GM20000 (cell line): ENCODE measurements at places on chromosomes 6 and 20.

DNA sequence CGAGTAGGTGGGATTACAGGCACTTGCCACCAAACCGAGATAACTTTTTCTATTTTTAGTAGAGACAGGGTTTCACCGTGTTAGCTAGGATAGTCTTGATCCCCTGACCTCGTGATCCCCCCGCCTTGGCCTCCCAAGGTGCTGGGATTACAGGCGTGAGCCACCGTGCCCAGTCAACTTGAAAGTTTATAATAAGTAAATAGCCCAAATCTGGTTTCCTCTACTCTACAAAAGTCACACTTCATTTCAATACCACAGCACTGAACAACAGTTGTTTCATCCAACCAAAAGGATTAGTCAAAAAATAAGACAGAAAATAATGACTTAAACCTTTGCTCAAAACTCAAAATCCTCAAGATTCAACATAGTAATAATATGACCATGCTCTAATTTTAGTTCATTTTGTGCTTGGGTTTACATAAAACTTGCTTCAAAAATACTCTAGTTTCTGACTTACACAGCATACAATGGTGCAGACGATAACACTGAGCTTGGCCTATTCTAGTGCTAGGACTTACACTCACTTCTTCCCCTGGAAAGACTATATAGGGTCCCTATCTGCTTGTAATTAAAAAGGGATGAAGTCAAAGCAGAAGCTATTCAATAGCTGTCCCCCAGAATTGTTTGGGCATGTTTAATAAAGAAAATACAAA is 56.7 kb downstream of the NT5E start:
- no peak for DNase-seq

DNA sequence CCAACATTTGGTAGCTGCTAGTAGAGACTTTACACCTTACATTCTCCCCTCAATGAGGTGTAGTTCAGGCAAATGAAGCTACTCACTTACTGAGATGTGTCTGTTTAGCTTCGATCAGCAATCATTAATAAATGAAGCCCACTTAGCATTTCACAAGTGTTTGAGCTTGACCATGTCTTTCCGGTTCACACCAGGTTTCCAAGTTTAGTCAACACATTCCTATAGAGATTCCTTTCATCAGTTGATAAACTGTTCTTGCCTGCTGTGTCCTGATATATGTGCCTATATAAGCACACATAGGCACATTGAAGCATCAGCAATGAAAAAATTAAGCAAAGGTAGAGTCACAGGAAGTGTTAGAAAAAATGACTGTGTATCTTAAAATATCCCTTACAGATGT is 150.0 kb downstream of the BTBD3 start:
- no peak for DNase-seq

DNA sequence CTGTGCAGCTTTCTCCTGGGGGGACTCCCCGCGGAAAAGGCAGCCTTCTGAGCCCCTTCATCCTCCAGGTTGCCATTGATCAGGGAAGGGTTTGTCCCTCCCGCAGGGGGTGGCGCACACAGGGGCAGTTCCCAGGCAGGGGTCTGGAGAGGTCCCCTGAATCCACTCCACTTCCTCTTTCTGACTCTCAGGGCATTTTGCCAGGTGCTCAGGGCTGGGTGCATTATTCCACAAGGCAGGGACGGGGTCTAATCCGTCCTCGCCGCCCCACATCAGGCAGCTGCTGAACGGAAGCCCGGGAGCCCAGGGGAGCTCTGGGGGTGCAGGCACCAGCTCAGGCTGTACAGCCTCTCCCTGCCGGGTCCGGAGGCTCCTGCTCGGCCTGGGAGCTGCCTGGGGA is 180.9 kb downstream of the TTLL2 start:
- DNase-seq, result no peak

- no peak for DNase-seq
Observed at GRCh38 chr20:50913690-50914375, 17.4 kb downstream of the ADNP start.

GRCh38 chr6:126535138-126535537 is 195.2 kb downstream of the CENPW start:
- DNase-seq, result no peak

GRCh38 chr6:113306552-113307145 is 550.5 kb upstream of the MARCKS start:
- peak; percentile 38 for DNase-seq

DNA sequence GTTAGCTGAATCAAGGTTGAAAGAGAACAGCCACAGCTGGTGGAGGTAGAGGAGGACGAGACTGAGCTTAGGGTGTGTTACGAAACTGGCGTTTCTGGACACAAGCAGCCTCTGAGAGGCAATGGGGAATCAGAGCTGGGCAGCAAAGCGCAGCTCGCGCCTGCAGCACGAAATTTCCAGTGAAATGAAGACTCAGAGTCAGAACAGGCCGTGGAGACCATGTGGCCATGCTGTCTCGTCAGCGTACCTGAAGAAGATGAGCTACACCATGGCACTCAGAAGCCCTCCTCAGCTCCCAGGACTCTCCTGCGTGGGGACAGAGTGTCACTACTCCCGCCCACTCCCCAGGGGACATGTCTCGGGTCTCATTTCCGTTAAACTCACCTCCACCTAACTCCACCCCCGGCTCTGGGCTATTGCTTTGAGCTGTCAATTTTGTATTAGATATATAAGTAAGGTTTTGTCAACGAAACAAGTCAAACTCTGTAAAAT is 256.9 kb downstream of the ERMARD start:
- DNase-seq, result no peak

- DNase-seq, result no peak
Observed at GRCh38 chr20:51125780-51126179, 102.9 kb upstream of the KCNG1 start.

GRCh38 chr6:120764312-120764711 is 570.0 kb downstream of the TBC1D32 start:
- no peak for DNase-seq

DNA sequence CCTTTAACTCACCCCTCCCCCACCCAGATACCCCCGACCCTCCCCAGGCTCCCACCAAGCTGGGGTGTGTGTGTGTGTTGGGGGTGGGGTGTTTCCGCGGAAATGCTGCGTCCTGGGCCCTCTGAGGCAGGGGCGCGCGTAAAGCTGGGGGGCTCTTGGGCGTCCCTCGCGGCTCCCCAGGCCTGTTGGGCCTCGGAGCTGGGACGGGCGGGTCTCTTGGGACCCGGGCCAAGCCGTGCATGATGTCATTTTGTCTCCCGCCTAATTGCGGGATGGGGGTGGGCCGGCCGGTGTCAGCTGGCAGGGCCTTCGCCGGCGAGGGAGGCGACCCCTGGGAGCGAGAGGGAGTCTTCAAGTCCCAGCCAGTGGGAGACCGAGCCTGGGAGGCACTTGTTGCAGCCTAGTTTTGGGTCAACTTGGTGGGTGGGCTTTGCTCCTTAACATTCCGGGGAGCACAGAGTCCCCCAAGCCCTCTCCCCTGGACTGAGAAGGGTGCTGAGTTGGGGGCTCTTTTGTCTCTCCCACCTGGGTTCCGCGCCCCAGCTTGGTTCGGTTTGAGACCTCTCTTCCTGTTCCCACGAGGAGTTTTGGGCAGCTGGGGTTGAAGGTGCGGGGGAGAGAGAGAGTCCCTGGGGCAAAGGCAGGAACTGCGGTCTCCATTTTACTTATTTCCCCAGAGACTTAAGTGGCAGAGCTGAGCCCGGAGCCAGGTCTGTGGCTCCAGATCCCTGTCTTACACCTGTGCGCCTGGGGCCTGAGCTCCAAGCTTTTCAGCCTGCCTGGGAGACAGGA is 623 bp downstream of the MYBL2 start:
- DNase-seq, result peak; percentile 50

DNA sequence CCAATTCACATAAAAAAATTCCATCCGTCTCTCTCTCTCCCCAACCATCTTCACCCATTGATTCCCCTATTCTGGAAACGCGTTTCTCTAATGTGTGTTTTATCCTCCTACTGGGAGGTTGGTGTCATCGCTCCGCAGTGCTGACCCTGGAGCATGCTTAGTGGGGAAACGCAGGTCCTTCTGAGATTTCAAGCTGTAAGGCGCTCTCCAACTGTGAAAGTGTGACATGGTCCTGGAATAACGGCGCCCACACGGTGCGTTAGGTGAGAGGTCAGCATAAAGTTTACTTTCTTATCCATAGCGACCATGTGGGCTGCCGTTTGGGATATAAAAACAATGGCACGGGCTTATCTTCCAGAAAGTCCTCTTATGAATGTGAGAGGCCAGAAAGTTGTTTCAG is 123.9 kb downstream of the WDR27 start:
- no peak for DNase-seq

DNA sequence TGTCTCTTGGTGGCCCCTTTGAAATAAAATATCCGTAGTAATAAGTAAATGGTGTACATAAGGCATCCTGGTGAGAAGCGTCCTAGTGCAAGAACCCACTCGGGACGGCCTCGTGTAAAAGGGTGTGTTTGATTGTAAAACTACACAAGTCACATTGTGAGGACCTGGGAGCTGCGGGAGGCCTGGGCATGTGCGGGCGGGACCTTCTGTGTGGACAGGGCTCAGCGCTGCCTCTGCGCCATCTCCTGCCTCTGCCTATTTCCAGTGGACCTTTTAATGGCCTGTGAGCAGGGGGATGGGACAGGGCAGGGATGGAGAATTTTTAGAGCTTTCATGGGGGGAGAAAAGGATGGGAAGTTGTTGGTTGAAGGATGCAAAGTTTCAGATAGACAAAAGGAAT is 25.3 kb upstream of the KIF25 start:
- no peak for DNase-seq

DNA sequence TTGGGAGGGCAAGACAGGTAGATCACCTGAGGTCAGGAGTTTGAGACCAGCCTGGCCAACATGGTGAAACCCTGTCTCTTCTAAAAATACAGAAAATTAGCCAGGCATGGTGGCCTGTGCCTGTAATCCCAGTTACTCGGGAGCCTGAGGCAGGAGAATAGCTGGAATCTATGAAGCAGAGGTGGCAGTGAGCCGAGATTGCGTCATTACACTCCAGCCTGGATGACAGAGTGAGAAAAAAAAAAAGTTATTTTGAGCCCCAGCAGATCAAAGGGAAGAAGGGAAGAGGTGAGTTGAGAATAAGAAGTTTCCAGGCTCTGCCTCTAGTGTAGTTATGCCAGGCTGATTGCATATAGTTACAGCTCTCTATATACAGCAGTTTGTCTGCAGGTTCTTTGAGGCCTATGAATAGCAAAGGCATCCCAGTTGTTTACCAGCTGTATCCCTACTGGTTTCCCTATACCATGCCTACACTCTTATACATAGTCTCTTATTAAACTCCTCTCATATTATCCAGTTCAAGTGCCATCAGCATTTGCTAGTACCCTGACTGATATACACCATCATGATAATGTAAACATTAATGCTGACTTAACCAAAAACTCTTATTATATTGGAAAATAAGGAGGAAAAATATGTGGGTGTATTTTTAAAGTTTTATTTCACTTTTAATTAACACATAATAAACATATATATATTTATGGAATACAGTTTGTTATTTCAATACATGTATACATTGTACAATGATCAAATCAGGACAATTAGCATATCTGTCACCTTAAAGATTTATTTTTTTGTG is 823.6 kb upstream of the ADGRB3 start:
- no peak for DNase-seq

DNA sequence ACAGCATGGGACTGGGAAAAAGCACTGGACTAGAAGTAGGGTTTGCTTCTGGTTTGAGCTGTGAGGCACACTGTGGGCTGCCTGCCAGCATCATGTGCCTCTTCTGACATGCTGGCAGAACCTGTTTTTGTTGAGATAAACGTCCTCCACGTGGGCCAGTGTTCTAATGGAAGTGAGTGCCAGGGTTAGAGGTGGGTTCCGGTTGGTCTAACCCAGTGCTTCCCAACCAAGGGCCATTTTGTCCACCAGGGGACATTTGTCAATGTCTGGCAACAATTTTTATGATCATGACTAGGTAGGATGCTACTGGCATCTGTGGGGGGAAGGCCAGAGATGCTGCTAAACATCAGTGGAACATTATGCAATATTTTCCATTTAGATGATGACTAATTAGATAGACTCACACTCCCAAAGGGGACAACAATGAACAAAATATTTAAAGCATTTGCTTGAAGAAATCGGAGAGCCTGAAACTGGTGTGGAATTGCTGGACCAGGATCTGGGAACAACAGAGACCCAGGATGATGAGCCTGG is 7.8 kb upstream of the APMAP start:
- no peak for DNase-seq
